ENCODE measurements at places on chromosomes 1 and 21. TPM values are rescaled to one million over a fixed set of nuclear protein-coding genes. Genes with fewer than 3 reads are reported as not detected.
A peak's percentile ranks its signal among the peaks of the same experiment; 100 is the strongest.

HRNR gene
- not detected for total RNA-seq

DNA sequence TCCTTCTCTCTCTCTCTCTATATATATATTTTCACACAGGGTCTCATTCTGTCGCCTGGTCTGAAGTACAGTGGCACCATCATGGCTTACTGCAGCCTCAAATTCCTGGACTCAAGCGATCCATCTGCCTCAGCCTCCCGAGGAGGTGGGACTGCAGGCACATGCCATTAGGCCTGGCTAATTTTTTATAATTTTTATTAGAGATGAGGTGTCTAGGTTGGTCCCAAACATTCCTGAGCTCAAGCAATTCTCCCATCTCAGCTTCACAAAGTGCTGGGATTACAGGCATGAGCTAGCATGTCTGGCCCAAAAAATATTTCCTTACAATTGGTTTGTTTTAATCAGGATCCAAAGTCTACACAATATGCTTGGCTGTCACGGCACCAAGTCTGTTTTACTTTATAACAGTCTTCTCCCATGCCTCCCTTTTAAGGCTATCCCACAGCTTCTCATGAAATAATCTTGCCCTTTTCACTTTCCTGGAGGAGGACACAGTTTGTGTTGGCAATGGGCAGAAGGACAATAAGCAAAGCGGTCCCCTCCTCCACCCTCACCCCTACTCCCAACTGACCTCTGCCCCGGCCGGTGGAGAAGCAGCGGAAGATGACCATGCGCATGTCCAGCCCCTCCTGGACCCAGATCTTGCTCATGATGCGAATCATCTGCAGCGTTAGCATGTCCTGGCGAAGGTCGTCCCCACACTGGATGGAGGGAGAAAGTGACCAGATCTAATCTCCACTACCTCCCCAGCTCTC, 28.2 kb upstream of the PPP1R15B start:
- H3K4me3 ChIP-seq, result no peak overlapping the region
- no peaks in the 10 kb centered on the region for H3K27me3 ChIP-seq
- no peaks in the 10 kb centered on the region for H3K4me1 ChIP-seq
- no peak overlapping the region for H3K27ac ChIP-seq

GRCh38 chr1:91124989-91125417, 103.2 kb upstream of the ZNF644 start:
- no peak overlapping the region for H3K27ac ChIP-seq
- H3K4me1 ChIP-seq, result no peaks in the 10 kb centered on the region
- no peaks in the 10 kb centered on the region for H3K27me3 ChIP-seq
- H3K4me3 ChIP-seq, result no peak overlapping the region
- H3K36me3 ChIP-seq, result no peaks in the 10 kb centered on the region

DNA sequence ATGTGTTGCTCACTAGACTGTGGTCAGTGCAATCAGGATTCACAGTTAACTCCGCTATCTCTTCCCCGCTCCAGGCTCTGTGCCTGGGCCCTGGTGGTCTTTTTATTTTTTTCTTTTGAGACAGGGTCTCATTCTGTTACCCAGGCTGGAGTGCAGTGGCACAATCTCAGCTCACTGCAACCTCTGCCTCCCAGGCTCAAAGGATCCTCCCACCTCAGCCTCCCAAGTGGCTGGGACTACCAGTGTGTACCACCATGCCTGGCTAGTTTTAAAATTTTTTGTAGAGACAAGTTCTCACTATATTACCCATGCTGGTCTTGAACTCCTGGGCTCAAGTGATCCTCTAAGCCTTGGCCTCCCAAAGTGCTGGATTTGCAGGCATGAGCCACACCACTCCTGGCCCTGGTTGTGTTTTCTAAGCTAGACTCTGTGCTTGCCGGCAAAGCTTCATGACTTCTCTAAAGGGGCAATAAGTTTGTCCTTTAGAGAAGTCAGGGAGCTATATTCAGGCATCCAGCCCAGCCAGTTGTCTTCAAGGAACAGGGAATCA, 1.4 kb downstream of the RCSD1 start:
- peak overlapping the region; percentile 64 for H3K4me3 ChIP-seq
- no peaks in the 10 kb centered on the region for H3K27me3 ChIP-seq
- DNase-seq, result no peak
- no peaks in the 10 kb centered on the region for H3K36me3 ChIP-seq
- no peaks in the 10 kb centered on the region for H3K4me1 ChIP-seq

DNA sequence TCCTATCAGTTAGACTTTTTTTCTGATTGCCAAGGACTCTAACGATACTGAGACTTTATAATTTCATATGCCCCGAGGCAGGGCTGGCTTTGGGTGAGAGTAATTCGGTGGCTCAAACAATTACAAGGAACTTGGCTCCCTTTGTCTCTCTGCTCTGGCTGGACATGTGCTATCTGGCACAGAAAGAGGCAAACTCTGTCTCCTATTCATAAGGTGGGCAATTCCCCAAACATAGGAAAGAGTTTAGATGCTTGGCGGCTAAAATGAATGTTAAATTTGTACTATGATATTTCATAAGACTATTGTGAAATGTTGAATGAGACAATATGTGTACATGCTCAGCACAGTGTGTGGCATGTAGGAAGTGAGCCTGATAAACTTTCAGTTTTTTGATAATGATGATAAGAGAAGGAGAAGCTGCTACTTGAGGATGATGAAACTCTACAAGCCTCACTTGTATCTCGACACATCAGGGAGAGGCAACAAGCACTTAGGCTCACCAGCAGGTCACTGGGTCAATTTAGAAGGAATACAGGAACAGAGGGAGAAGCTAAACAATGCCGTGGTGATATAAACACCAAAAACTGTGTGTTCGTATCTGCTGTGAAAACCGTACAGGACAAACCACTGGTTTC, 12.6 kb upstream of the NTPCR start:
- no peak overlapping the region for H3K27ac ChIP-seq
- no peaks in the 10 kb centered on the region for H3K4me1 ChIP-seq
- H3K4me3 ChIP-seq, result no peak overlapping the region
- H3K27me3 ChIP-seq, result no peaks in the 10 kb centered on the region
- H3K36me3 ChIP-seq, result no peaks in the 10 kb centered on the region

- no peaks in the 10 kb centered on the region for H3K36me3 ChIP-seq
- no peaks in the 10 kb centered on the region for H3K4me1 ChIP-seq
- DNase-seq, result no peak
- no peak overlapping the region for H3K4me3 ChIP-seq
- no peaks in the 10 kb centered on the region for H3K27me3 ChIP-seq
These were observed 151.6 kb upstream of the ZNF644 start for GRCh38 chr1:91173346-91173890.

DNA sequence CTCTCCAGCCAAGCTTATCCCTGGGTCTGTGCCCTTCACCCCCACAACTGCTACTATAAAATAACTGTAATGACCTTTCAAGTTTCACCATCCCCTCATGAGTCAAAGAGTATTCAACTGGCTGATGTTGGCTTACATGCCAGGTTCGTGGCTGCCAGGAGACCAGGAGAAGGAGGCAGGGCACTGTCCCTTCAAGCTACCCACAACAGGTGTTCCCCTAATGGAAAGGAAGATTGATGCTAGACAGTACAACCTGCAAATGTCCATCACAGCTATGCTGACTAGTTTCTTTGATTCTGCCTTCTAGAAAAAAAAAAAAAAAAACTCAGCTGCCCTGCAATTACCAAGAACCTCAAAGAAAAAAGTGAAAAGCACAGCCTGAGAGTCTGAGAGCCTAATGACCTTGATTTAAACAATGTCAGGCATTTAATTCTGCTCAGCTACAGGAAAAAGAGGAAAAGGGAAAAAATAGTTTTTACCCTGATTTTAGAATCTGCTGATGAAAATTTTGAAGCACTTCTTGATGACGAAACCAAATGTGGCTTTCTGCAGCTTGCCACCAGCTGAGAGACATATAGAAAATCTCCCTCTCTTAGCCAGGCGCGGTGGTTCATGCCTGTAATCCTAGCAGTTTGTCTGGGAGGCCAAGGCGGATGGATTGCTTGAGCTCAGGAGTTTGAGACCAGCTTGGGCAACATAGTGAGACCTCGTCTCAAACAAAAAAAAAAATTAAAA, 82.7 kb upstream of the ROR1 start:
- no peaks in the 10 kb centered on the region for H3K27me3 ChIP-seq
- no peak overlapping the region for H3K4me3 ChIP-seq
- DNase-seq, result no peak
- no peaks in the 10 kb centered on the region for H3K4me1 ChIP-seq
- no peak overlapping the region for H3K27ac ChIP-seq

DNA sequence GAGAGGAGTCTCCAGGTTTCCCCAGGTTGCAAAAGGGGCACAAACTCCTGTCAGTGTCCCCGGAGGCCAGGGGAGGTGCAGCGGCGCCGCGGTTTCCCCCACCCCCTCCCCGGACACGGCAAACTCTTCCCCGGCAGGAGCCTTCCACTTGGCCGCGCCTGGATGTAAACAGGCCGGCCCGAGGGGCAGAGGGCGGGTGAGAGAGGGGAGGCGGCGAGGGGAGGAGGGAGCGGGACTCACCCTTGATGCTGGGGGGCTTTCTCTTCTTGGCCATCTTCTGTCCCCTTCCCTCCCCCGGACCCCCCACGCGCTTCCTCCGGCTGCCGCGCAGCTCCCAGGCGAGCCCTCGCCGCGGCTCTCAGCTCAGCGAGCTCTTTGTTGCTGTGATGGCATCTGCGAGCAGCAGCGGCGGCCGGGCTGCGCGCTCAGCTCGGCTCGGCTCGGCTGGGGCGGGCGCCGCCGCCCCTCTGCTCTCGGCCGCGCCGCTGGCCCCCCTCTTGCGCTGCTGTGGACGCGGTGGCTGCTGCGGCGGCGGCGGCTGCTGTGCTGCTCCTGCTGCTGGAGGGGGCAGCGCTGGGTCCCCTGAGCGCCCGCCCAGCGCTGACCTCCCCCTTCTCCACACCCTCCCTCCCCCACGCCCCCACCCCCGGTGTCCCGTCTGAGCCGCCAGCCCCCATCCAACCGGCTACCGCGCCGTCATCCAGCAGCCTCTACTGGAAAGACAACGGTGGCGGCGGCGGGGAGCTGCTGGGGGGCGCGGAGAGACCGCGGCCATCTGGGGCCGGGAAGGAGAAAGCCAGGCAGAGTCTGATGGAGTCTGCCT, 4.9 kb upstream of the SLC44A5 start:
- peaks cover 24% of the 10 kb centered on the region for H3K27me3 ChIP-seq
- no peaks in the 10 kb centered on the region for H3K36me3 ChIP-seq
- H3K4me1 ChIP-seq, result no peaks in the 10 kb centered on the region
- no peak overlapping the region for H3K27ac ChIP-seq
- peak; percentile 46 for DNase-seq

DNA sequence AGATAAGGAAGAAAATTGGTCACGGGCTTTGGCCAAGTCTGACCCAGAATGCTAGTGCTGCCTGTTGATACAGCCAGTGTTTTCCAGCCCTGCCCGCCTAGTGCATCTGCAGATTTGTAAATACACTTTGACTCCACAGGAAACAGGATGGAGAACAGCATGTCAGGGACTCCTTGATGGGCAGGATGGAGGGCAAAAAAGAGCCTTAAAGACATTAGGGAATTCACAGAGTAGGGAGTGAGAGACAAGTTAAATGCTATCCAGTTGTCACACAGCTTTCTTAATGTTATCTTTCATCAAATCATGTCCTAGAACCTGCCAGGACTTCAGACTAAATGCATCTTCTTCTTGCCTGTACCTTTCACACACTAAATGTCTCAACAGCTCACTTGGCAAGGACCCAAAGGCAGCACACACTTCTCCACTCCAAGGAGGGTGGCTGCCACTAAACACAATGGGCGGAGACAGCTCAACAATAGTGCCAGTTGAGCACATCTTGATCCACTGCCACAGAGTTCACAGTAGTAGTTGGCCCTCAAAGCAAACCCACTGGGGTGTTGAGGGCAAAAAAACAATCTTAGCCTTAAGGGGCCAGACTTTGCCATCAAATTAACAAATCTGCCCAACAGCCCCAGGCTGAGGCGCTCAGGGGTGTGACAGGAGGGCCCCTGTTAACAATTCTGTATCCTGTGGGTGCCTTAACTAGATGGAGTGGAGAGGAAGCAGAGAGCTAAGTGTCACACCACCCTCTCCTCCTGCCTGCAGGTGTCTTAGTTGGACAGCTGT, 2.7 kb downstream of the HIVEP3 start:
- no peaks in the 10 kb centered on the region for H3K36me3 ChIP-seq
- no peak overlapping the region for H3K27ac ChIP-seq
- no peak for DNase-seq
- no peak overlapping the region for H3K4me3 ChIP-seq
- H3K4me1 ChIP-seq, result peaks cover 16% of the 10 kb centered on the region

- no peaks in the 10 kb centered on the region for H3K4me1 ChIP-seq
- H3K36me3 ChIP-seq, result no peaks in the 10 kb centered on the region
- H3K4me3 ChIP-seq, result no peak overlapping the region
These were observed 1397.6 kb upstream of the B3GALT2 start for GRCh38 chr1:194584052-194584451.

DNA sequence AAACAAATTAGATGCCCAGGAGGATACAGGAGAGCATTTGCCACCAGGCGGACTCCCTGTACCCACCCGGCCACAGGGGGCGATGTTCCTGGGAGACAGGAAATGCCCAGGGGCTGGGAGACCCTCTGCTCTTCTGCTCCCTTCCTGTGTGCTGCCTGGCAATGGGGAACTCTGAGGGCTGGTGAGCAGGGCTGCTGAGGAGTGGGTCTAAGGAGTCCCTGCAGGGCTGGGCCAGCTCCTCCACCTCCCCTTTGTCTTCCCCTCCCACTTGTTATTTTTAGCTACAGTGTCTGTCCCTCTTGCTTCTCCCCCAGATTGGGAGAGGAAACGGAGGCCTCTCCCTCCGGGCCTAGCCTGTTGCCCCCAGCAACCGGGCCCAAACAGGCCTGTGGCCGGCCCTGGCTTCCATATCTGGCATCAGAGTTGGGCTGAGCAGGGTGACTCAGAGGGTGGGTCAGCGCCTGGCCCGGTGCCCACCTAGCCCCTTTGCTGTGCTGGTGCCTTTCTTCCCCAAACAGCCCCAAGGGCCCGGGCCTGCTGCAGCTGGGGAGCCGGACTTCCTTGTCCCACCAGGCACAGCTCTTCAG, 11.6 kb downstream of the LMNA start:
- no peaks in the 10 kb centered on the region for H3K36me3 ChIP-seq
- no peak overlapping the region for H3K4me3 ChIP-seq
- H3K4me1 ChIP-seq, result peaks cover 95% of the 10 kb centered on the region
- no peaks in the 10 kb centered on the region for H3K27me3 ChIP-seq
- DNase-seq, result peak; percentile 80
- peak overlapping the region; percentile 97 for H3K27ac ChIP-seq

DNA sequence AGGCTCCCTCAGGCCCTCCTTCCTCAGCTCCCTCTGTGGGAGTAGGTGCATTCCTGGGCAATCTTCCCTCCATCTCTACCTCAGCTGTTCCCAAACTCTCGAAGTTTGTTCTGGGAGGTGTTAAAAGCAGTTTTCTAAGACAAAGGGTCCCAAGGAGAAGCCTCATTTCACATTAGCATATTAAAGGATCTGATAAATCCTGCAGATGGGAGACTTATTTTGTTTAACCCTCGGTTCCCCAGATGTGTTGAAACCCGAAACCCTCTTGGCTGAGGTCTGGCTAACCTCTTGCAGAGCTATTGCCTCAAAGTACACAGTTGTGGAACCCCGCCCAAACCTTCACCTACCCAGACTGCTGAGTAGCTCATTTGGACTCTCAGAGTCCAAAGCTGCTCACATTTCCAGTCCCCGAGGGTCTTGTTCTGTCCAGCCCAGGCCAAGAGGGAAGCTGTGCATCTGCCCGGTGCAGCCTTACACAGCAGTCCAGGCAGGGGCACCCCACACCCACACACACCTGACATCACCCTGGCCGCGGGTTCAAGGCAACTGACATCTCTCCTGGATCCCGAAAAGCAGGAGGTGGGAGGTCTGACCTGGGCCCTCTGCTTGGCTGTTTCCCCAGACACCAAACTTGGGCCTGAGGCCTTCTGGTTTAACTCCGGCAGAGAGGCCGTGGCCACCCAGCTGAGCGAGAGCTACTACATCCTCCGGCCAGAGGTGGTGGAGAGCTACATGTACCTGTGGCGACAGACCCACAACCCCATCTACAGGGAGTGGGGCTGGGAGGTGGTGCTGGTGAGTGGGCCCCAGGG, 19.5 kb upstream of the SELENON start:
- H3K4me3 ChIP-seq, result no peak overlapping the region
- no peaks in the 10 kb centered on the region for H3K4me1 ChIP-seq
- H3K27ac ChIP-seq, result no peak overlapping the region
- DNase-seq, result no peak
- H3K36me3 ChIP-seq, result no peaks in the 10 kb centered on the region

Measured in Peyer's patch (tissue), 4 donors.